Memory B cell (primary cell): ENCODE measurements at places on chromosomes 2 and 18.

DNA sequence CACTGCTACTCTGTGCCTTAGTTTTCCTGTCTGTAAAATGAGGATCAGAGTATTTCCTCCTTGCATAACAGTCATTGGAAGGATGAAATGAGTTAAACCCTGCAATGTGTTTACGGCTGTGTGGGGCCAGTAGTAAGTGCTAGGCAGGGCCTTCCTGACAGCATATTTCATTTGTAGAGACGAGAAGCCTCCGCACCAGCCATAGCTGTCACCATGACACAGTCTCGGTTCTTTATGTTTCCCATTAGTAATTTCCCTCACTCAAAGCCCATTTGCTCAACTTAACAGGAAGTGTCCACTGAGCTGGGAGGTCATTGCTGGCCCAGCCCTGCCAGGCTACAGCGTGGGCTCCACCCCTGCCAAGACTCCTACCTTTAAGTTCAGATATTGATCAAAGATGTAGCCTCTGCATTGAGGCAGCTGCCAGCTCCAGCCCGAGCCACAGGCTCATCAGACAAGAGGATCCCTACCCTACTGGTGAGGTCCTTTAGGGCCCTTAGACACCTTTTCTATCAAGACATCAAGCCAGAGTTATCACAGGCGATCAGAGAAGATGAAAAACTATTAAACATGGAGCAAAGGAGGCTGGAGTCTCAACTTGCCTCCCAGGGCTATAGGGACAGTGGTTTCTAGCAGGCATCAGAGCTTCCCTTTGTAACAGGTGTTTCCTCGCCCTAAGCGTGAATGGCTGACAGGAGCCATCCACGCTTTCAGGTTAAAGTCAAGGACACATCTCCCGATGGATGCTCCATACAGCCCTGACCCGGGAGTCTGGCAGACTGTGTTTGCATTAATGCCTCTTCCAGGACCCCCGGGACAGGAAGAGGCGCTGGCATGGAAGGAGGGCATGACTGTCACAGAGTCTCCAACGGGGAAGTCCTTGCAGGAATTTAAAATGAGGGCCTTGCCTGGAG is 251.7 kb downstream of the NDUFA10 start:
- DNase-seq = no peak

DNA sequence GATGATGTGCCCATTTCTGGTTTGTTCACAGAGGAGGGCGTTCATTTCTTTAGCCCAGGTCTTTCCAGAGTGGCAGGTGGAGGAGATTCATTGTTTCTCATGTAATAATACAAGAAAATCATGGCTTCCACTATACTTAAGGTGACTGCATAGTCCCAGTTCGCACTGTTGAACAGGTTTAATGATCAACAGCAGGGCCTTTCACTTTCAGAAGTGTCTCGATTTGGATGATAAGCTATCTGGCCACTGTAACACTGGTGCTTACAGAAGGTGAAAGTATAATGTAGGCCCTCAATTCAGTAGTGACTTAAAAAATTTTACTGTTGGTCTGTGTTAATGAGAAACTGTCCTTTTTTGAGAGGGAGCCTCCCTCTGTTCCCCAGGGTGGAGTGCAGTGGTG is 1.4 kb downstream of the RMC1 start:
- DNase-seq = no peak

- DNase-seq = no peak
Observed at GRCh38 chr2:137420744-137421143, 543.5 kb upstream of the HNMT start.

DNA sequence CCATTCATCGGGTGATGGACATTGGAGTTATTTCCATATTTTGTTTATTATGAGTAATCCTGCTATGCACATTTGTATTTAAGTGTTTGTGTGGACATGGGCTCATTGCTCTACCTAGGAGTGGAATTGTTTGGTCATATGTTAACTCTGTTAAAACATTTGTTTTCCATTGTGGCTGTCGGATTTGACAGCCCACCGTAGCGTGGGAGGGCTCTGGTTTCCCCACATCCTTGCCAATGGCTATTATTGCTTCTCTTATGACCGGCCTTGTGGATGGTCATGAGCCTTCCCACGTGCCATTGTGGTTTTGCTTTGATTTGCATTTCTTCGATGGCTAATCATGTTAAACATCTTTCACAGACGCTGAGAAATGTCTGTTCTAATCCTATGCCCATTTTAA is 92.0 kb downstream of the ZNF236 start:
- DNase-seq = no peak

GRCh38 chr2:107729440-107729839 is 97.3 kb upstream of the RGPD4 start:
- DNase-seq = no peak

DNA sequence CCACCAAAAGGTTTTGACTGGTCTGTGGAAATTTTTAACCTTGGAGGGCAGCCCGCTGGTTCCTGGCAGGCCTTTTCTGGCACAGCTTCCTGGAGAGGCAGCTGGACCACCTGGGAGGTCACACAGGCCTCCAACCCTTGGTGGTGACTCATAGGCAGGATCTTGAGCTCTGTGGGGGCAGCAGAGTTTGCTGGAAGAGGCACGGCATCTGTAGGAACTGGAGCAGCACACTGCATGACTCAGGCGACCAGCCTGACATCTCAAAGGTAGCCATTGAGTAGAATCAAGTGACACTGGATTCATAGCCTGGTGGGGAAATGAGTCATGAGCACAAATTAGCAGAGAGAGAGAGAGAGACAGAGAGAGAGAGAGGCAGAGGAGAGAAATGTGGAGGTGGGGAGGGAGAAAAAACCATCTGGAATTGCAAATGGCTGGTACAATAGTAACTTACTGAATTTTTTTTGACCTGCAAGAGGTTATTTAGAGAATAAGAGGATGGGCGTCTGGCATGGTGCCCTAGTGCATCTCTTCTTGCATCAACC is 57.4 kb downstream of the TRPM8 start:
- no peak for DNase-seq

DNA sequence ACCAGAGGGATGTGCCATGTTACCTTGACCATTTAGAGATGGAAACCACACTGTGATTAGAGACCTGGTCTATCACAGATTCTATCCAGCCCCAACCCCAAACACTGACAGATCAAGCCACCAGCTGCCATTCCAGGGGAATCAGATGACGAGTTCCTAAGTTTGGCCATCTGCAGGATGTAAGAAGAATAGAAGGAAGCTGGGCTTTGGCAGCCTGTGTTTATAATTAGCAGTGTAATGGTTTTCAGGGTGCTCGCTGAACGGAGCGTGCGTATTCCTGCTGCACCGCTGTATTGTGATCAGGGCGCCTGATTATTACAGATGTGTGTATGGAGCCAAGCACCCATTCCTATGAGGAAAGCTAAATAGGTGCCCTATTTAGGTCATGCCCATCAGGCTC is 138.1 kb downstream of the LRRC30 start:
- DNase-seq = no peak

DNA sequence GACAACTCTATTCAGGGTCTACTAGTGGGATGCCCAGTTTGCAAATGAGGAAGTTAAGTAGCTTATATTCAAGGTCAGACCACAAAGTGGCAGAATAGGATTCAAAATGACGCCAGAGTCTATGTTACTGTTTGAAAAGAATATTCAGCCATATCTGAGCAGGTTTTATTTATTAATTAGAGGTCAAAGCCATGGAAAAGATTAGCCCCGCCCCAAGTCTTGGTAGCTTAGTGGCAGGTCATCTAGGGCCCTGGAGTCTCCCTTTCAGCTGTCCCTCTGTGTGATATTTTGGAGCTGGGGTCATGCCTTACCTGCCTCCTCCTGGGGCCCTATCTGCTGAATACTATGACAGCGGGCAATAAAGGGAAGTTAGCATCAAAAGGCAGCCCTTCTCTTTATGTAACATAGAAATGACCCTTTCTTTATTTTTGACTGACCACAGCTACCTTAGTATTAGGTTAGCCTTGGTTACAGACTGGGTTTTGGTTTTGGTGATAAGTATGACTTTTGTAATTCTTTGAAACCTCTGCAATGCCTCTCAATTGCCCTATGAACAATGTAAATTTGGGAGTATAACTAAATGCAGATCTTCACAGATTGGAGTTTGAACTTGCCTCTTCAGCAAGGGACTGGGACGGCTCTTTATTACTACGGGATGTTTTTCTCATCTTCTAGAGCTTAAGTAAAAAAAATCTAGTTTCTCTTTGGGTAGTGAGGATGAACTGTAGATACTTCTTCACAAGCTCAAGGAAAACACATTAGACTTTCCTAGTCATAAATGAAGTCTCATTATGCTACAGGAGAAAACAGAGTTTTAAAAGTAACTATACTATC is 153.0 kb upstream of the ITGA4 start:
- DNase-seq = peak; percentile 53

GRCh38 chr18:8962192-8962779 is 140.2 kb upstream of the NDUFV2 start:
- DNase-seq = no peak

- DNase-seq = no peak
Observed at GRCh38 chr18:24011123-24011917, 3.2 kb upstream of the TTC39C start.

GRCh38 chr2:144553379-144553778 is 33.5 kb upstream of the ZEB2 start:
- DNase-seq = no peak

DNA sequence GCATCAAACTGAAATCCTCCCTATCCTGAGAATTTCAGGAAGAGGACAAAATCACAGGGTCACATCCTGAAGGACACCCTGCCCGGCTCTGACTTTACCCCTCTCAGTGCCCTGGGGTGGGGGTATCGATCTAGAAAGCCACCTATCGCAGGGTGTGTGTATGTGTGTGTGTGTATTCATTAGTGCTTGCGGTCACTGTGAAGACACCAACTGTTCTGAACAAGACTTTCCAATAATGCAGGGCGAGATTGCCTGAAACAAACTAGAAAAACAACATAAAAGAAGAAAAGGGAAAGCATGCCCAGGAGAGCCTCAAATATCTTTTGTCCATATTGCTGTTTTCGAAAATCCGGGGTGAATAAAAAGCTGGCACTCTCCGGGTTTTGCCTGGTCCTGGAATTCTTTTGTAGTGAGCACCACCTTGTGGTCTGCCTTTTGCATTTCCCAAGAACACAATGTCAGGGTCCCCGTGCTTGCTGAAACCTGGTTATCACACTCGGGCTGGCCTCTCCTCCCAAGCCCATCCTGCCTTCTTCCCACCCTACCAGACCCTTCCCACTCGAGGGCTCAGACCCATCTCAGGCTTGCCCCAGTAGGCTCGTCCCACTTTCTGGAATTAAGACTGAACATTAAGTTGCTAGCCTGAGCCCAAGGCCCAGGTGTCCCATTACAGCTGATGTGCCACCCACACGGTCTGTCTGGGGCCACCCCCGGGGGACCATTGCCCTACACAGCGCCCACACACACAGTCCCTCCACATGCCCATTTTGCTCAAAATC is 25.0 kb upstream of the COPS8 start:
- peak; percentile 16 for DNase-seq

DNA sequence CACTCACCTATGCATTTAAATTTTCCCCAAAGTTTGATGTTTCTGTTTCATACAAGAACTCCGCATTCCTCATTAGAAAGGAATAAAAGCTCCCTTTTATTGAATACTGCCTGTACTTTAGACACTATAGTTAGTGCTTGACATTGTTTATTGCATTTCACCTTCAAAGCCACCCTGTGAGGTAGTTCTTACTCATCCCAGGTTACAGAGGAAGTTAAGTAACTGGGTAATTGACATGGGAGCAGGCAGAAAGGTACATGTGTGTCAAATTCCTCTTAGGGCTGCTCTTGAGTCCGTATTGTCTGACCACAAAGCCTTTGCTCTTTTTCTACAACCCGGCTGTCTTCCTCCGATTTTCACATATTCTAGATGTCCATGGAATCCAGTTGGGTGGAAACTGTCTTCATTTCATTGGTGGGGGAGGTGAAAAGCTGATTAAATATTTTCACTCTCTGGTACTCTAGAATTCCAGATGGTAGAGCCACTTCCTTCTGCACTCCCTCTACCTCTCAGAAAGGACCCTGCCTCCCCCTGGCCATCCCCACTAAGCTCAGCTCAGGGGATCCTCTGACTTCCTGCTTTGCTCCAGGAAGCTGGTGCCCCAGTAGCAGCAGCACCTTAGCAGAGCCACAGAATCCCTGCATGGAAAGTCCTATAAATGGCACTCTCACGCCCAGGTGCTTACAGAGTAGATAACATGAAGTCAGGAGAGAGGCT is 319.2 kb downstream of the LRATD1 start:
- DNase-seq = no peak

GRCh38 chr2:142946941-142947340 is 69.5 kb downstream of the KYNU start:
- DNase-seq = no peak

GRCh38 chr2:208006833-208007232 is 18.5 kb downstream of the PLEKHM3 start:
- DNase-seq = no peak

DNA sequence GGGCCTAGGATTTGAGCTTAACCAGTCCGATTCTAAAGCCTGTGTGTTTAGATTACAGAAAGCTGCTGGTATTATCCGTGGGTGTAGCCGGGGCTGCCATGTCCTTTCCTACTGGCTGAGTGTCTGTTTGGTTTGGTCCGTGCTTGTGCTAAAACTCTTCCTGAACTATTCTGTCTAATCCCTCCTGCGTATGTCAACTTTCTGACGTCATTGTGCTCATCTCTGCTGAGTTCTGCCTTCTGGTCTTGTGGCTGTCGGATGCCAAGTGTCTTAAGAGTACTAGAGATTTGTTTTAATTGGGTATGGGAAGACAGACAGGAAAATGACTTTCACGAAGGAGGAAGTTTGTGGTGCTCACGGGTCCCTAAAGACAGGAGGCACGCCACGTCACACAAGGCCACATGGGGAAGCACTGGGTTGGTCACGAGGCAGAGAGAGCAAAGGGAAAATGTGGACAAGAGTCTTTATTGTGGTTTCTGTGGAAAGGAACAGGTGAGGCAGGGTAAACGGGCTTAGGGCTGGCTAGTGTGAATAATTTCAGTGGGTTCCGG is 31.8 kb upstream of the NTSR2 start:
- DNase-seq = no peak

GRCh38 chr2:147485210-147485851 is 359.5 kb upstream of the ACVR2A start:
- DNase-seq = no peak

DNA sequence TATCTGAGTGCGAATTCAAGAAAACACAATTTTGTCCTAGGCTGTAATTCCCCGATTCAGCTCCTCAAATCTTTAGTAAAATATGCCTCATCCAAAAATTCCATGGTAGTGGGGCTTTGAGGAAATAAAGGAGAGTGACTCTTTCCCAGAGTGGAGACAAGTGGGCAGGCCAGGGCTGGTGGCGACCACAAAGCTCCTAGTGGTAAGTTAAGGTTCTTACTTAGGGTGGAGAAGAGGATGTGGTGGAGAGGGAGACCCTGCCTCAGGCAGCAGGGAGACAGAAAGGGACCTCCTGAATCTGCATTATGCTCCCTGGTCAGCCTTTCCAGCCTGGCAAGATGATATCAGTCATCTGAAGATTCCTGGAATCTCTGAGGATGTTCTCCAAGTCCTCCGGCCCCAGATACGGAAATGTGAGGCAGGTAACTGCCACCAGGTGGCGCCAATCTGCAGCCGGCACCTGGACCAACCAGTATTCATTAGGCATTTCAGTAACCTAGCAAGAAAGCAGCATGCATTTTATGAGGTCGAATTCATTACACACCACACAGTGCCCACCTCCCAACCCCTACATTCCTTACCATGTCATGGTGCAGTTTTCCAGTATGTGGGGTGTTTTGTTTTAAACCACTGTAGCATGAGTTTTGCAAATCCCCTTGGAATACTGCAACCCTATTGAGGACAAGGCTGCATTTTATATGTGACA is 106.4 kb downstream of the POLE4 start:
- peak; percentile 44 for DNase-seq

- no peak for DNase-seq
Observed at GRCh38 chr2:158131919-158132566, 30.4 kb downstream of the UPP2 start.

- no peak for DNase-seq
Observed at GRCh38 chr18:78792094-78792493, 187.5 kb upstream of the SALL3 start.
